ENCODE measurements at places on chromosomes 2 and 18. TPM values are rescaled to one million over a fixed set of nuclear protein-coding genes. Genes with fewer than 3 reads are reported as not detected.

GRCh38 chr18:77078690-77079070, 53.9 kb downstream of the MBP start:
- H3K4me1 ChIP-seq: no peaks in the 10 kb centered on the region
- DNase-seq: no peak
- H3K36me3 ChIP-seq: no peaks in the 10 kb centered on the region
- no peaks in the 10 kb centered on the region for H3K27me3 ChIP-seq

DNA sequence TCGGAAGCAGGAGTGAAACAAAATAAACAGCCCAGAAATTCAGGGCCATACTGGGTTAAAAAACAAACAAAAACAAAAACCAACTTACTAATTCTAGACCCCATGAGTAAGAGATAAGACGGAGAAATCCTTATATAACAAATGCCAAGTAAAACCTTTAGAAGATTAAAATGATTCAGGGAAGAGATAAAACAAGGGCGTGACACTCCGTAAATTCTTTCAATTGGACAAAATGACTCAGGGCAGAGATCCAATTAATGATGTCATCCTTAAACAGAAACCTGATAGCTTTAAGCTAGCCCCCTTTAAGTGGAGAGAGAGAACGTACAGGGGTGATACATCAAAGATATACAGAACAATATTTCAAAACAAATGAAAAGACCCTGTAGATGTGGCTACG, 317.4 kb downstream of the NBAS start:
- H3K4me1 ChIP-seq: no peaks in the 10 kb centered on the region
- no peak for DNase-seq
- H3K27ac ChIP-seq: no peak overlapping the region
- no peaks in the 10 kb centered on the region for H3K36me3 ChIP-seq
- no peaks in the 10 kb centered on the region for H3K27me3 ChIP-seq
- H3K4me3 ChIP-seq: no peak overlapping the region

- H3K27ac ChIP-seq: no peak overlapping the region
- no peak overlapping the region for H3K4me3 ChIP-seq
- H3K36me3 ChIP-seq: no peaks in the 10 kb centered on the region
Observed at GRCh38 chr2:65465857-65466256, 33.5 kb upstream of the SPRED2 start.

DNA sequence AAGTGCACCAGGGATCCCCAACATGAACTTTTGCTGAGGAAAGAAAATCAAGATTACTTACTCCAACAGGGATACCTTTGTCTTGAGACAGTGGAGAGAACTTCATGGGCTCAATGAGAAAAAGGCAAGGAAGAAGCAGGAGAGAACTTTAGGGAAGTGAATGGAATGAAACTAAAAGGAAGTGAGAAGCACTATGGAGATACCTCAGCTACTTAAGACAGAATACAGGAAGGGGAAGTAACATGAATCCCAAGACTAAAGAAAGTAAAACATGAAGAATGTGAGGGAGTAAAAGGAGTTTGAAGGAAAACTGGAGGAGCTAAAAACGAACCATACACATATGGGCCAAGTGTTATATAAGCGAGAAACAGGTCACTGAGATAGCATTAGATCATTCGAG, 32.4 kb upstream of the ACTR3 start:
- H3K4me1 ChIP-seq: no peaks in the 10 kb centered on the region
- no peaks in the 10 kb centered on the region for H3K27me3 ChIP-seq
- no peak overlapping the region for H3K27ac ChIP-seq
- no peak overlapping the region for H3K4me3 ChIP-seq
- no peaks in the 10 kb centered on the region for H3K36me3 ChIP-seq

DNA sequence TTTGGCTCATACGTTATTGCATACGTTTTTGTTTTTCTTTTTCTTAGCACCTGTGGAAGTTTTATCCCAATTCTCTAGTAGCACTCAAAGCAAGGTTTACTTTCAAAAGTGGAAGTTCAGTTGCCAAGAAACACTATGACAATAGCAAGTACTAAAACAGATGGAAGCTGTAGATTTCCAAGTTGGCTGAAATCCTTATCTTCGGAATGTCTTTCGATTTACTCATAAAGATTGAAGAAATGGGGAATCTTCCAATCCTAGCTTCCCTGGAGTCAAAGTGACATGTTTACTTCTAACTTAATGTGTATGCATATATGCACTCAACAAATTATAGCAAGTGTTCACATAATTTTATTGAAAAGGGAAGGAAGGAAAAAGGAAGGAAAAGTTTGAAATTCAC, 307.4 kb downstream of the CTNNA2 start:
- no peak for DNase-seq
- no peaks in the 10 kb centered on the region for H3K27me3 ChIP-seq
- H3K4me3 ChIP-seq: no peak overlapping the region
- H3K4me1 ChIP-seq: no peaks in the 10 kb centered on the region
- H3K36me3 ChIP-seq: no peaks in the 10 kb centered on the region
- H3K27ac ChIP-seq: no peak overlapping the region

DNA sequence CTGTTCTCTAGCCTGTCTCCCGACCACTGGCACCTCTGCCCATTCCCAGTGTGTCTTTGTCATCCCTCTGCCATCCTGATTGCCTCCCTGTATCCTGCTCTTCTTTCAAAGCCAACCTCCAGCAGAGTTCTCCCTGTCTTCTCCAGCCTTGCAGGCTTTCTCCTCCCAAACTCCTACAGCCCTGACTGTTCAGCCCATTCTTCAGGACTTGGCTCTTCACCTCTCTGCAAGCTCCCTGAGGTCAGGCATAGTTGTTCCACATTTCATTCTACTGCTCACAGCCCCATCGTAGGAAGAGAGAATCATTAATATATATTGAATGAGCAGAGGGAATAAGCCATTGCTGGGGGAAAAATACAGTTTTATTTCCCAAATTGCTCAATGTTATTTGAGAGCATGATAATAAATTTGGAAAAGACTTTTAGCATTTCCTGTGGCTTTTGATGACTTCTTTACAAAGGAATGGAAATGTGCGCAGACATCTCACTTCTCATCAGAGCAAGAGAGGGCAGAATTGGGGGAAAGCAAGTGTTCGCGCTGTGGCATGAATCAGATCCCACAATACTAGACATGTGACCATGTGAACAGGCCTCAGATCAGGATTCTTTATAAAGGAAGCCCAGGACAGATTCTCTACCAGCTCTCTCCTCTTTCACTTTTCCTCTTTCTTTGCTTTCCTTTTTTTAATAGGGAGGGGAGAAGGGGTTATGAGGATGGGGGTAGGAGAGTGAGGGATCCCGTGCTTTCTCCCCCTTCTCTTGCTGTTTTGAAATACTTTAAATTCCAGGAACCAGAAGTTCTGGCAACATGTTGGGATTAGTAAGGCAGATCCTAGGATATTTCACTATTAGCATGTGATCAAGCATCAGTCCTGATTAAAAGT, 37.4 kb downstream of the EPAS1 start:
- H3K27ac ChIP-seq: peak overlapping the region; percentile 71
- no peak for DNase-seq
- H3K4me1 ChIP-seq: peaks cover 11% of the 10 kb centered on the region
- no peaks in the 10 kb centered on the region for H3K36me3 ChIP-seq
- H3K4me3 ChIP-seq: peak overlapping the region; percentile 57
- H3K27me3 ChIP-seq: no peaks in the 10 kb centered on the region

DNA sequence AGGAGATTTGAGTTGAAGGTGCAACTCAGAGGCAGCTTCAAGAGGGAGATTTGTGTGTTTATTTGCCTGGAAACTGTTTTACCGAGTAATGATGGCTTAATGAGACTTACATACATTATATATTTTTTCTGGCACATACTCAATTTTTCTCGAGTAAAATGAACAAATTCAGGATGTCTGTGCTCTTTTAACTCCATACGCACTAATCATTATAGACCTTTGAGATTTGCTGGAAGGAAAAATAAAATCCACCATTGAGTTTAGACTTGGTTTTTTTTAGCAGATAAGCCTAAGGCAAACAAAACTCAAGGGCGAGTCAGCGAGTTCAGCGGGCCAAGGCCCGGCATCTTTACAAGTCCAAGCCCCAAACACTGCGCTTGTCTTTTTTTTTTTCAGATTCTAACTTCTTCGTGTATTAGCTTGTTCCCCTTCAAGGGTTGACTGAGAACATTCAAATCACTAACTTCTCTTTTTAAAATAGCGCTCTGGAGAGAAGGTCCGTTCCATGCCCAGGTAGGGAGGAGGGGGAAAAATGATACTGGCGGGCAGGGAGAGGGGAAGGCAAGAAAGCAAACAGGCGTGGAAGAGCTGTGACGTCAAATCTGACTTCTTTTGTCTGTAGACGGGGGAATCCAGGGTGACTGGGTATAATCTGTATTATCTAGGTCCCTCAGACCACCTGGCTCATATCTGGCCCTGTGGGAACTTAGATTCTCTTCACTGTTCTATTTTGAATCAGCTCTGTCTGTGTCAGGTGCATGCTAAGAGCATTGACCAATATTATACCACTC, 72.7 kb upstream of the MAP3K20 start:
- DNase-seq: no peak
- no peaks in the 10 kb centered on the region for H3K27me3 ChIP-seq
- no peak overlapping the region for H3K4me3 ChIP-seq
- no peaks in the 10 kb centered on the region for H3K36me3 ChIP-seq
- H3K27ac ChIP-seq: peak overlapping the region; percentile 68

GRCh38 chr18:37613253-37613565, 47.6 kb upstream of the CELF4 start:
- no peak overlapping the region for H3K4me3 ChIP-seq
- H3K27me3 ChIP-seq: no peaks in the 10 kb centered on the region
- H3K36me3 ChIP-seq: no peaks in the 10 kb centered on the region
- DNase-seq: no peak

GRCh38 chr2:222299906-222300725, 1.3 kb upstream of the PAX3 start:
- H3K4me3 ChIP-seq: no peak overlapping the region
- H3K4me1 ChIP-seq: peaks cover 4% of the 10 kb centered on the region
- DNase-seq: no peak
- no peaks in the 10 kb centered on the region for H3K36me3 ChIP-seq
- no peak overlapping the region for H3K27ac ChIP-seq
- peaks cover 100% of the 10 kb centered on the region for H3K27me3 ChIP-seq

DNA sequence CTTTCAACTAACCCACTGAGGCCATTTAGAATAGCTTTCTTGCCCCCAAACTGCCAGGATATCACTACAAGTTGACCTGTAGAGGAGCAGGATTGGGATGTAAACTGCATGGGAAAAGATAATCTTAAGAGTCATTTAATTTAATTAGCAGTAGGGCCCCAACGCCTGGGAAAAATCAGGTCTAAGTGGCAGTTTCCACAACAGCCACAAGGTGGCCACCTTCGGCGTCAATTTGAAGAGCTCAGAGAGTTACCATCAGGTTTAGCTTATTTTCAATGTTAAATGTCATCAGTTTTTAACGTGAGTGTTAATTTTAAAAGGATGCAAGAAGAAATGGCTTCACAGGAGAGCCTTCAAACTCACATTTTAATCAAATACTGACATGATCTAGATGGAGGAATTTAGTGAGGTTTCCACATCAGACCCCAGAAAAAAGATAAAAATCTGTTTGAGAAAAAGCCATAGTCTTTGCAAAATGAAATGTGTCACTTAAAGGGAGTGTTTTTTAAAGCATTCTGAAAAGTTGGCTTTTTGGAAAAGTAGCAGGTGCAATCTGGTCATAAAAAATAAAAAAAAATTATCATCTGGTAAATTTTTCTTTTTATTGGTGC, 77.3 kb upstream of the UPP2 start:
- DNase-seq: no peak
- no peaks in the 10 kb centered on the region for H3K36me3 ChIP-seq
- H3K27me3 ChIP-seq: no peaks in the 10 kb centered on the region
- H3K4me1 ChIP-seq: no peaks in the 10 kb centered on the region

DNA sequence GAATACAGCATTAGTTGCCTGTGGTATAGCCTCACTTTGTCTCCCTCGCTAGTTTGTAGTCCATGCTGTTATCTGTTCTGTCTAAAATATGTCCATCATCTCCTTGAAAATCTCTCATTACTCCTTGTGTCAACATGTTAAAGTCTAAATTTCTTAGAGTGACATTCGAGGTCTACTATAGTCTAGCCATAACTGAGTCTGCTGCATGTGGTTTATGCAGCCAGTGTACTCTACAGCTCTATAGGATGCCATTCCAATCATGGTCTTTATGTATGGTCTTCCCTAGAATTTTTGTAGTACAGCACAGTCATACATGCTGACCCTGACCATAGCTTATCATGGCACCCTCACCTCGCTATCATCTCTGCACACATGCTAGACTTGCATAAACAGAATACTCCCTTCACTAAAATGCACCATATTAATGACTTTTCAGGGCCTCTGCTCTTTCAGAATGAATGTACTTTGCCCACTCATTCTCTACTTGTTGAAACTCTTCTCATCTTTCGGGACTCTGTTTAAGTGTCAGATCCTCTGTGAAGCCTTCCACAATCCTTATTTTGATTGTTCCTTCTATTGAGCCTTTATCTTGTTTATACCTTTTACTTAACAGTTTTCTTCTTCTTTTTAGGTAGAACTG, 12.8 kb downstream of the TANK start:
- H3K4me1 ChIP-seq: no peaks in the 10 kb centered on the region
- H3K36me3 ChIP-seq: no peaks in the 10 kb centered on the region
- H3K4me3 ChIP-seq: no peak overlapping the region
- no peak for DNase-seq
- no peak overlapping the region for H3K27ac ChIP-seq
- no peaks in the 10 kb centered on the region for H3K27me3 ChIP-seq

DNA sequence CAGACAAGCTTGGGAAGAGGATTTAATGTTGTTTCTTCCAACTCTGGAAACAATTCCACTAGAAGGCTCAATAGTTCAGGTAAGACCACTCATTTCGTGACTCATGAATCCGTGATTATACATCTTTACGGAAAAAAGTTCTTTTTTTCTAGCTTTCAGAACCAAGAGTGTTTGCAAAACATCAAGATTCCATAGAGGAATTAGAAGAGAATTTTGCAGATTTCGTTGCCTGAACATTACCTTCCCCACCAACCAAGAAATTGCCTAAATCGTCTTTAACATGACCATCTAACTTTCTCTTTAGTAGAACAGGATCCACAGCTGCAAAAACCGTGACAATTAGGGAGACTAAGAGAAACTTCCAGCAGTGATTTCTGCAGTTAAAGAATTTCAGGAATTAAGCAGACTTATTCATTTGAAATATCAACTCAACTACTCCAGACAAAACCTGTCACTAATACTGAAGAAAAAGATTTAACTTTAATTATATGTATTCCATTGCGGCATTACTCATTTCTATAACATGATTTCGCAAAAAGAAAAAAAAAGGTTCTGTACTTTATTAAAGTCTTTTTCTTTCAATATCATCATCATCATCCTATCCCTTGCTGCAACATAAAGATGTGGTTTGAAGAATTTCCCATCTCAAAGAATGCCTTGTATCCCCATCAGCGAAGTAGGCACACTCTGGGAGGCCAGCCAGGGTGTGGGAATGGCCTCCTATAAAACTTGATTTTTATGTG, 1.9 kb upstream of the NAB1 start:
- peak overlapping the region; percentile 27 for H3K27ac ChIP-seq
- no peaks in the 10 kb centered on the region for H3K27me3 ChIP-seq
- H3K4me3 ChIP-seq: peak overlapping the region; percentile 3
- no peaks in the 10 kb centered on the region for H3K4me1 ChIP-seq
- no peaks in the 10 kb centered on the region for H3K36me3 ChIP-seq

LPIN1 gene
- total RNA-seq: 82.6 TPM

MDH1 gene
- total RNA-seq: 574 TPM

IL36G gene
- total RNA-seq: not detected

REG1A gene
- not detected for total RNA-seq

Data from breast epithelium (tissue), 4 donors.